Cardiac fibroblast (primary cell): ENCODE measurements at places on chromosomes 5 and 9.

GRCh38 chr5:81808106-81808505, 57.2 kb upstream of the SSBP2 start:
- DNase-seq = no peak

- DNase-seq = no peak
Observed at GRCh38 chr5:80931411-80931810, 28.8 kb upstream of the RASGRF2 start.

- DNase-seq = no peak
Observed at GRCh38 chr5:142886211-142886610, 116.0 kb downstream of the ARHGAP26 start.

- DNase-seq = no peak
Observed at GRCh38 chr5:136128481-136128880, 4.2 kb upstream of the SMAD5 start.

DNA sequence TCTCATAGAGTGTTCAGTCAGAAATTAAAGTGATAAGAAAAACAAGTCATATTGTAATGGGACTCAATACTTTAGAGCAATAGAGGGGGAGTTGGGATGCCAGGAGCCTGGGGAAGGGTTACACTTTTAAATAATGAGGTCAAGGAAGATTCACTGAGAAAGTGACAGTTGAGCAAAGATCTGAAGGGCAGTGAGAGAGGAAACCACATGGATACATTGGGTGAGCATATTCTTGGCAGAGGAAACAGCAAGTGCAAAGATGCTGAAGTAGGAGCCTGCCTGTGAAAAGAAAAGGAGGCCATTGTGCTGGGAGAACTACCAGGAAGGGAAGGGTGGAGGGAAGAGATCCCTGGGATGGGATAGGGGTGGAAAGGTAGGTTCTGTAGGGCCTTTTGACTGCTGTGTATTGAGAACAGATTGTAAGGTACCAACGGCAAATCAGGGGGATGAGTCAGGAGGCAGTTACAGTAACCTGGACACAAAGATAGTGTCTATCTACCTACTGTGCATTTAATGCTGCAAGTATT, 79.4 kb downstream of the PAM start:
- no peak for DNase-seq
